Liver (tissue), 10 donors: ENCODE measurements at places on chromosomes 13 and 19.

DNA sequence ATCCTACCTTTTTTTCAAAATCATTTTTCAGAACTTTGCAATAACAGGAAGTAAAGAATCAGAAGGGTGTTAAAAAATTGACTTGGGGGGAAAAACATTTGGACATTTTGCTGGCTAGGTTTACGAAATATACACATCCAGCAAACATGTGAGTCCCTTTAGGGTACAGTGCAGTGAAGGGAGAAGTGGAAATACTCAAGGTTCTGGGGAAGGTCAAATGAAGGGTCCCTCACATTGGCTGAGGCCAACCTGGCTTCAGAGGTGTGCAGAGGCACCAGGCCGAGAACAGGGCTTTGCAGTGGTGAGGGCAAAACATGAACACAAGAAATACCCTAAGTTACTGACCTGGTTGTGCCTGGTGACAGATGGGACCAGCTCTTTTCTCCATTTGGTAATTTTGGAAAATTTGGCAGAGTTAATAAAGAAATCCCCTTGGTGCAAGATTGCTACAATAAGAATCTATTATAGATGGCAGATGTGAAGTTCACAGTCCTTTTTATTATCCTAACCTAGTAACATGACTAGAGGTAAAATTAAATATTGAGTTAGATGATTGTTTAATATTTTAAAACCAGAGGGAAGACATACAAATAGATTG, 1.5 kb upstream of the UPF3A start:
- H3K27me3 ChIP-seq, result no peaks in the 10 kb centered on the region
- no peaks in the 10 kb centered on the region for H3K36me3 ChIP-seq
- DNase-seq, result no peak
- no peak overlapping the region for H3K4me3 ChIP-seq
- H3K4me1 ChIP-seq, result peaks cover 10% of the 10 kb centered on the region

DNA sequence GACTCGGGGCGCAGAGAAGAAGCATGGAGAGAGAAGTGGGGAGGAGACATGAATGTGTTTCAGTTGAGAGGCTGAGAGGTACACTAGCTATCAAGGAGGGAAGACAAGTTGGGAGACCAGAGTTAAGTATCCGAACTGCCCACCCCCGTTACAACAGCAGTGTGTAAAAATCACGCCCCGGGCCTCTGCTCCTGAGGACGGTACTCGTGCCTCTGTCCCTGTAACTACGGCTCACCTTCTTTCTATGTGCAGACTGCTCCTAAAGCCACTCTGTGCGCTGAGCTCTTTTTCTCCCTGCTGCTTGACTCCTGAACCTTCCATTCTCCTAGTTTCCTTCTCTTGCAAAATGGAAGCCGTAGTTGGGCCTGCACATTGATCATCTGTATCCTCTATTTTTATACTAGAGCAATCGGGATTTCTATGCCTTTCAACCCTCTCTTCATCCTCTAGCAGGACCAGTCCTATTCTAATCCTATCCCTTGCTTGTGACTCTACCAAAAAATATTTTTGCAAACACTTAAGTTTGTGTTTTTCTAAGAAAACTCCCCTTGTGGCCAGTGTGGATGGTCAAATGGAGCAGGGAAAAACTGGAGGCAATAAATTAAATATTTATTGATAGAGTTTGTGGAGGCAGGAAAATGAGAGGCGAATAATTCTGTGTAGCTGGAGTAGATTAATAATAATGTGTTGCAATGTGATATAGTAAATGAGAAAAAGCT, 569 bp downstream of the POLR1D start:
- peak overlapping the region; percentile 99 for H3K27ac ChIP-seq
- H3K4me1 ChIP-seq, result peaks cover 49% of the 10 kb centered on the region
- H3K36me3 ChIP-seq, result no peaks in the 10 kb centered on the region
- H3K4me3 ChIP-seq, result peak overlapping the region; percentile 98
- H3K27me3 ChIP-seq, result no peaks in the 10 kb centered on the region

- H3K4me1 ChIP-seq, result peaks cover 19% of the 10 kb centered on the region
Measured at GRCh38 chr19:8423817-8424223, 10.7 kb downstream of the MARCHF2 start.

DNA sequence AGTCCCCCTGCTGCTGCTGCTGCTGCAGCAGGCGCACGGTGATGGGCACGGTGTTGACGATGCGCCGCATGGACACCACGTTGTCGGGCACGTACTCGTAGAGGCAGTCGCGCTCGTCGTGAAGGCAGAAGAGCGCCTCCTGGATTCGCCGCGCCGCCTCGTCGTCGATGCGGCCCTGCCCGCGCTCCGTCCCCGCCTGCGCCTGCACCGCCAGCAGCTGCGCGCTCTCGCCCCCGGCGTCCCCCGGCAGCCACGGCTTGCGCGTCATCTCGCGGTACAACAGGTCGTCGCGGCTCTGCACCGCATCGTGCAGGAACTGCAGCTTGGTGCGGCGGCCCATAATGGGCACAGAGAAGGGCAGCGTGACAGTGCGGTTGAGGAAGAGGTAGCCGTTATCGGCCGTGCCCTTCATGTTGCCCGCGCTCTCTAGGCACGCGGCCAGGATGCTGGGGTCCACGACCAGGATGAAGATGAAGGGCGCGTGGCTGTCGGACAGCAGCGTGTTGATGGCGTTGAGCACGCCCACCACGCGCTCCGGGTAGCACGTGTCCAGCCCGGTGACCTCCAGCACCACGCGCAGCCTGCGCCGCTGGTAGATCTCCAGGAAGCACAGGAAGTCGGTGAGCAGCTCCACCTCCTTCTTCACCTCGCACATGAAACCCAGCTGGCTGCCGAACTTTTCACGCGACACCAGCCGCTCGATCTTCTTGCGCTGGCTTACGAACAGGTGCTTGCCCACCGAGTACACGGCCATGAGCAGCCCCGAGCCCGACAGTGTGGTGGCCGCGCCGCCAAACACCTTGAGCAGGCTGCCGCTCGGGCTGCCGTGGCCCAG, 8.1 kb downstream of the NKPD1 start:
- peaks cover 21% of the 10 kb centered on the region for H3K4me1 ChIP-seq
- no peak overlapping the region for H3K4me3 ChIP-seq
- H3K27ac ChIP-seq, result no peak overlapping the region

DNA sequence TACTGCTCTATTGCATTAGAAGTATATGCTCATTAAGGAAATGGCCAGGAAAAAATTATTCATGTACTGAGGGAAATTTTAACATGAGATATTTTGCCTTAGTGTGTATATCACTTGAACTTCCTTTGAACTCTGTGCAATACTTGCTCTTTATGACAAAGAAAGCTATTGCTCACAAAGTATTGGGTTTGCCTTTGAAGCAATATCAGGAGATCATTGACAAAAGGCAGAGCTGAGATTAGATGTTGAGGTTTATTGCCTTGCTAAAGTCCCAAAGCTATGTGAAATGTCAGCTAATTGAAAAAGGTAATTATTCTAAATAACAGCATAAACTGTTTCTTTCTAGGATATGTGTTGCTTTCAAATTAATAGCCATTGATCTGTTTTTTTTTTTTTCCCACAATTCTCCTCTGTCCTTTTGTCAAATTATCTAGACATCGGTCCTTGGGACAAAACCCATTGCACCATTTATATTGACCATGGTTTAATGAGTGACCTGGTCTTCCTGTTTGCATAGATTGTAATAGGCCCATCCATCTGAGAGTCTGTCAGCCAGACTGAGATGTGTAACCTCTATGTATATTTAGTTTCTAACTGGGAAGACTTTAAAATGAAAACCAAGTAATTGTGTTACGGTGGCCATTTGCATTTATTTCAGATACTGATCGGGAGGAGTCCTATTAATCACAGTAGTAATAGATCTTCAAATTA, 752.7 kb upstream of the GPC6 start:
- no peaks in the 10 kb centered on the region for H3K27me3 ChIP-seq
- DNase-seq, result no peak

- H3K4me3 ChIP-seq, result no peak overlapping the region
- DNase-seq, result no peak
- no peak overlapping the region for H3K27ac ChIP-seq
- no peaks in the 10 kb centered on the region for H3K27me3 ChIP-seq
Measured at GRCh38 chr13:110607675-110608224, 7.6 kb upstream of the NAXD start.

GRCh38 chr13:50386541-50387050, 371.4 kb downstream of the KCNRG start:
- H3K4me3 ChIP-seq, result peak overlapping the region; percentile 8
- H3K27me3 ChIP-seq, result no peaks in the 10 kb centered on the region
- DNase-seq, result no peak
- H3K27ac ChIP-seq, result peak overlapping the region; percentile 89
- peaks cover 6% of the 10 kb centered on the region for H3K4me1 ChIP-seq

DNA sequence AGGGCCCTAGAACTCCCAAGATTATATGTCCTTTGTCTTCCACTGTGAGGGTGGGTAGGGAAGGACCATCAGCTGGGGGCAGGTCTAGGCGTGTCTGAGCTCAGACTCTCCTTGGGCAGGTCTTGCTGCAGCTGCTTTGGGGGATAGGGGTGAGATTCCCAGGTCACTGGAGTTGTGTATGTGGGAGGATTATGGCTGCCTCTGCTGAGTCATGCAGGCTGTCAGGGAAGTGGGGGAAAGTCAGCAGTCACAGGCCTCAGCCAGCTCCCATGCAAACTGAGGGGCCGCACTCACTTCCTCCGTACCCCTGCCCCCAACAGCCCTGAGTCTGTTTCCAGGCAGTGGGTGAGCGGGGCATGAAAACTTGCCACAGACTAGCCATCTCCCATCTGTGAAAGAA, 600.8 kb downstream of the DIAPH3 start:
- H3K36me3 ChIP-seq, result no peaks in the 10 kb centered on the region
- no peaks in the 10 kb centered on the region for H3K4me1 ChIP-seq
- H3K27ac ChIP-seq, result no peak overlapping the region
- H3K4me3 ChIP-seq, result no peak overlapping the region
- no peak for DNase-seq

DNA sequence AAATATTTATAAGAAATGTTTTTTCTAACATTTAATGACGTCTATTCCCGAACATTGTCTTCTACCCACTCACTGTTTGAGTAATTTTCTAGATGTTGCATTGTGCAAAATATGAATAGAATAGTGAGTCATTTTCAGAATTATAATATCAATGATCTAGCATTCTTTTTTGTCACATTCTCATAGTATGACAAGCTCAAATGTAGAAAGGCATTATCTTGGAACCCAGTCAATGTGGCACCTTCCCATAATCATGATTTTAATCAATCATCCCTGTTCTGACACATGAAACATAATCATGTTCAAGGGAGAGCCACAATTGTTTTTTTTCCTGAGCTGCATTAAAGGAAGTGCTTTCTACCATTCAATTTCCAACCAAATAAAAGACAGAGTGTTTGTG, 265.8 kb downstream of the OXGR1 start:
- H3K27me3 ChIP-seq, result no peaks in the 10 kb centered on the region
- no peak overlapping the region for H3K27ac ChIP-seq
- H3K4me1 ChIP-seq, result no peaks in the 10 kb centered on the region
- no peak for DNase-seq

DNA sequence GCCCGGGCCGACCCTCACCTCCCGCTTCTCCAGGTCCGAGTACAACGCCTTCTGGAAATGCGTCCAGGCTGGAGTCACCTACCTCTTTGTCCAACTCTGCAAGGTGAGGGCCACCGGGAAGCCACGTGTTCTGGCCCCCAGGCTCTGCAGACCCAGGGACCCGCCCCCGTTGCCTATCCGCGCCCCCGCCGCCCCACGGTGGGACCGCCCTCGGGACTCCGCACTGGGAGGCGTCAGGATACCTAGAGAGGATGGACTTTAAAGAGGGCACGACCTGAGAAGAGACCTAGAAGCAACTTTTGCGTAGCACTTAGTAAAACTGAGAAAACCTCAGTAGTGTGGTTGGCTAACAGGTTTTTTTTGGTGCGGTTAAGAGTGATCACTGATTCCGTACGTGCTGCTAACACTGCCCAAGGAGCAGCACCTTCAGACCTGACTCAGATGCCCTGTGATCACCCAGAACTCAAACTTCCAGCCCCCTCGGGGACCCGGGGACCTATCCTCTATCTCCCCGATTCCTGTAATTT, 492 bp downstream of the TMEM147 start:
- H3K4me1 ChIP-seq, result no peaks in the 10 kb centered on the region
- DNase-seq, result peak; percentile 53
- no peaks in the 10 kb centered on the region for H3K36me3 ChIP-seq
- H3K27me3 ChIP-seq, result no peaks in the 10 kb centered on the region
- H3K4me3 ChIP-seq, result peak overlapping the region; percentile 85

- no peaks in the 10 kb centered on the region for H3K36me3 ChIP-seq
- no peaks in the 10 kb centered on the region for H3K4me1 ChIP-seq
Measured at GRCh38 chr13:110323172-110323891, 16.2 kb downstream of the COL4A2 start.

GRCh38 chr13:31433207-31433606, 233.4 kb downstream of the B3GLCT start:
- no peaks in the 10 kb centered on the region for H3K27me3 ChIP-seq
- no peak overlapping the region for H3K4me3 ChIP-seq
- no peaks in the 10 kb centered on the region for H3K4me1 ChIP-seq
- no peaks in the 10 kb centered on the region for H3K36me3 ChIP-seq

- peak overlapping the region; percentile 72 for H3K27ac ChIP-seq
- H3K36me3 ChIP-seq, result peaks cover 44% of the 10 kb centered on the region
- H3K4me3 ChIP-seq, result no peak overlapping the region
- DNase-seq, result no peak
Measured at GRCh38 chr19:15265850-15266248, 33.6 kb upstream of the EPHX3 start.

DNA sequence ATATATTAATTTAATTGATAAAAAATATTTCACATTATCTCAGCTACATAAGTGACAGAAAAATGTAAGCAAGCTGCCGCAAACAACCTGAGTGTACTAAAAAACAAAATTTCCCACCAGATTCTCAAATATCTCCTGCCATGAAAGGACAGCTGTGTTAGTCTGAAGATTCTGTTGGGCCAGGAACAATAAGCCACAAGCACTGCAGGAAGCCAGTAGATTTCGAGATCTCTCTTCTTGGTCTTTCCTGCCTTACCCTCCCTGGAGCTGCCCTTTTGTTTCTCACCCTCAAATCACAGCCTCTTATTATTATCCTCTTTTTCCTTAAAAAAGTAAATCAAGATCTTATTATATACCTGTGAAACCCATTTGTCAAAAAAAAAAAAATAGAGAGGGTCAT, 165.6 kb downstream of the EFNB2 start:
- no peak overlapping the region for H3K27ac ChIP-seq
- no peak for DNase-seq
- no peaks in the 10 kb centered on the region for H3K4me1 ChIP-seq
- no peak overlapping the region for H3K4me3 ChIP-seq
- H3K27me3 ChIP-seq, result no peaks in the 10 kb centered on the region

DNA sequence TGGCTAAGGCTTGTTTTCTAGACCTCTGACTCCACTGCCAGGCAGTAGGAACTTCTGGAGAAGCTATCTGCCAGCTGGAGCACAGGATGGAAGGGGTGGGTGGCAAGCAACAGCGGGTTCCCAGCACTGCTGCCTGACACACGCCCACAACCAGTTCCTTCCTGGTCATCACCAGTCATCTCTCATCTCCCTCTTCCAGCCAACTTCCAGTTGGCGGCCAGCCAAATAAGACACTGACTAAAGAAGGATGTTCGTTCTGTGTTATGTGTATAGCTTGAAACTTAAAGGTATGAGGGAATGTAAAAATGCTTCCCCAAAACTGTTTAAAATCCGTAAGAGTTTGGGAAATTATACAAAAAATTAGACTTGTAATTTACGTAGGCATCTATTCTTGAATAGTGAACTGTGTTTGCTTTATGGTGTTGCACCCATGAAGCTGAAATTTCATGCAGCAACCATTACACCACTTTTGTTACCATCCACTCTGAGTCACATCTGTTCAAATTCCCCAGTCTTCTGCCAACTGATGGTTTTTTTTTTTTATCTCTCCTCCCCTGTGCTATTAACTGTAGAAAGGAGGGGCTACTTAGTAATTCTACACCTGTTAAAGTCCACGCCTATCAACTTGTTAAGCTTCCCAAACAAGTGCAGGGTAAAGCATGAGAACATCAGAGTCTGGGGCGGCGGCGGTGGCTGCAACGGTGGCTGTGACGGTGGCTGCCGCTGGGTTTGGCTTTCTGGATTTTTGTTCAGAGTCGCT, 86.2 kb upstream of the FRY start:
- peaks cover 7% of the 10 kb centered on the region for H3K4me1 ChIP-seq
- peak overlapping the region; percentile 2 for H3K27ac ChIP-seq
- H3K36me3 ChIP-seq, result no peaks in the 10 kb centered on the region
- H3K4me3 ChIP-seq, result peak overlapping the region; percentile 11
